ENCODE measurements at places on chromosomes 5 and 9.

DNA sequence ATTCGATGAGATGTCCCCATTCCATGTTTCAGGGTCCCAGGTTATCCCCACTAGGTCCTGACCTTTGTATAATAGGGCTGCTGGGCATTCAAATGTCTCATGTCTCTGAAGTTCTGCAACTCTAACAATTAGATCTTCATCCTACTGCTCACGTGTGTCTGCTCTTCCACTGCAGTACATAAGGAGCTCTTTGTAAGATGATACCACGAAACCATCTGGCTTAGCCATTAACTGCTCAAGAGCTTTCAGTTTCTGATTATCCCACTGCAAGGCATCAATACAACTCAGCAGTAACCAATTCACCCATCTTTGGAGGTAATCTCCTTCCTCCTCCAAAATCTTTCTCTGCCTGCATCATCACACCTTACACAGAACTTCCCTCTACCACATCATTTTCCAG lies 49.9 kb upstream of the PPP2CA start:
- no peak for DNase-seq

GRCh38 chr9:86751207-86751606 lies 196.1 kb downstream of the GAS1 start:
- DNase-seq: no peak

GRCh38 chr5:102106599-102106998 lies 189.5 kb downstream of the SLCO4C1 start:
- no peak for DNase-seq

- DNase-seq: no peak
Observed at GRCh38 chr9:97505845-97506244, 4.4 kb downstream of the TMOD1 start.

DNA sequence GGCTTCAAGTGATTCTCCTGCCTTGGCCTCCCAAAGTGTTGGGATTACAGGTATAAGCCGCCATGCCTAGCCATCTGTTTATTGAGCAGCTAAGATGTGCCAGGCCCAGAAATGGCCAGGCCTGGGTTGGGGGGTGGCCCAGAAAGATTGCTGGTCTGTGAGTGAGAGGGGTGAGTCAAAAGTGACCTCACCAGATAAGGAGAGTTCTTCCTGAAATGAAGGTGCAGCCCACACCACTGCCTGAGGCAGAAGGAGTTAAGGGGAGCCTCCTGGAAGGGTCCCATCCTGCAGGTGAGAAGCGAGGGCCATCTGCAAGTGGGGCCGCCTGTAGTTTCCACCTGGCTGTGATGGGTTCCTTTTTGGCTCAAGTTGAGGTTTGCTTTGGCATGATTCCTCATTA lies 96.9 kb upstream of the KLF4 start:
- no peak for DNase-seq

- DNase-seq: no peak
Observed at GRCh38 chr5:76576996-76577395, 46.2 kb downstream of the F2RL2 start.

GRCh38 chr9:97307500-97308163 lies at the start of gene CCDC180:
Gene CCDC180 (plus strand): TSS chr9:97307659. CDS start chr9:97308064, 405 bp downstream.
- DNase-seq: no peak

DNA sequence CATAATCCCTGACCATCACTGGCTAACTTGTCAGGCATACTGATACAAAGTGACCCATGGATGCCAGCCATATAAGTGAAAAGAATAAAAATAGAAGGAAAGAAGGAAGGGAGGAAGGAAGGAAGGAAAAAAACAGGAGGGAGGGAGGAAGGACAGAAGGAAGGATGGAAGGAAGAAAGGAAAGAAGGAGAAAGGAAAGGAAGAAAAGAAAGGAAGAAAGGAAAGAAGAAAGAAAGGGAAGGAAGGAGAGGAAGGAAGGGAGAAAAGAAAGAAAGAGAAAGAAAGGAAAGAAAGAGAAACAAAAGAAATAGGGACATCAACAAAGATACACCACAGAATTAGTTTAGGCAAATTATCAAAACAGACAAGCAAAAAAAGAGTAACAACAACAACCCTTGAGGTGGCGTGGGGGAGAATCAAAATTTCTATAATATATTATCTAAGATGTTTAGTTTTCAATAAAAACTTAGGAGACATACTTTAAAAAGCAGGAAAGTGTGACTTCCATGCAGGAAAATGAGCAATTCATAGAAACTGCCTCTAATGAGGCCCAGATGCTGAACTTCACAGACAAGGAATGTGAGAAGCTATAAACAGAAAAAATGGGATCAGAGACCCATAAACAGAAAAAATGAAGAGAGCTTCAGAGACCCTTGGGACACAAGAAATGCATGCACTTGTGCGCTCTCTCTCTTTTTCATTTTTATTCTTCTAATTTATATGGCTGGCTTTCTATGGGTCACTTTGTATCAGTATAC lies 96.1 kb upstream of the NFIL3 start:
- no peak for DNase-seq

DNA sequence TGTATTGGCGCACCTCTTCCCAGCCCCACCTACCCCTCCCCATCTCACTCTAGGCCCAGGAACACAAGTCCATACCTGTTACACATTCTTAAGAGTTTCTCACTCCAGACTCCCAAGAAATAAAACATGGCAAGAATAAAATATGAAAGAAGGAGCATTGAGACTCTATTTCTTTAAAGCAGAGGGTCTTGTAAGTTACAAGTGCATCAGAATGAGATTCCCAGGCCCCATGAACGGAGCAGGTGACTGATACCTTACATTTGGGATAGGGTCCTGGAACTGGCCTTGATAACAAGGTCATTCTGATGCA lies 5.7 kb downstream of the EGR1 start:
- DNase-seq: no peak

DNA sequence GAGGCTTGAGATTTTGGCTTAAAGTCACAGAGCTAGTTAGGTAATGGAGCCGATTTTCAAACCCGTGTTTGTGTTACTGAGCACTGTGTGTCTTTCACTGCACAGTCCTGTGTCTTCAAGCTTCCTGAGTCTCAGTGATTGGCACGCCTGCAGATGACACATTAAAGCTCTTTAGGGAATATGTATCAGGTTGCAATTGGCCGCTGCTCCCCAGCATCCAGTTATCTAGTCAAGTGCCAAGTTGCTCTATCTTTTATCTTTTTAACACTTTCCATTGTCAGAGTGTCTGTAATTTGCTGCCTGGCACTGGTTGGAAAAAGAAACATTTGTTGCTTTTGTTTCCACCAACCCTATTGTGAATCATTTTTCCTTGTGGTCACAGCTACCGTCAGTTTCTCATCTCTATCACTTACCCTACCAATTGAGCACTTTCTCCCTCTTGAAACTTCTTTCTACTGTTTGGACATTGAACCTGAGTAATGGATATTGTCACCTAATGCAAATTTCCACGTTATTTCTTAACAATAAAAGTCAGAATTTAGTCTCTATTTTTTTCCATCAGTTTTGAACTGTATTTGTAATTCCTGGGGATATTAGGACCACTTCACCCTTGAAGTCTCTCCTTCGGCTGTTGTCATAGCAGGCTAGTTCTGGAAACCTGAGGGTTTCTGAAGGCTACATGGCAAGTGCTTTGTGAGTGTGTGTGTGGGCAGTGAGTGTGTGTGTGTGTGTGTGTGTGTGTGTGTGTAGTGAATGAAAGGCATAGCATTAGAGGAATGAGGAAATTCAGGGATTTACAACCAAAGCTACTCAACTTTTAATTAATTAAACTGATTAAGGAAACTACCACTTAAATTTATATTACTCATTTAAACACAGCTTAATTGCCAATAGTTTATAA lies 274.3 kb downstream of the ISL1 start:
- DNase-seq: no peak

DNA sequence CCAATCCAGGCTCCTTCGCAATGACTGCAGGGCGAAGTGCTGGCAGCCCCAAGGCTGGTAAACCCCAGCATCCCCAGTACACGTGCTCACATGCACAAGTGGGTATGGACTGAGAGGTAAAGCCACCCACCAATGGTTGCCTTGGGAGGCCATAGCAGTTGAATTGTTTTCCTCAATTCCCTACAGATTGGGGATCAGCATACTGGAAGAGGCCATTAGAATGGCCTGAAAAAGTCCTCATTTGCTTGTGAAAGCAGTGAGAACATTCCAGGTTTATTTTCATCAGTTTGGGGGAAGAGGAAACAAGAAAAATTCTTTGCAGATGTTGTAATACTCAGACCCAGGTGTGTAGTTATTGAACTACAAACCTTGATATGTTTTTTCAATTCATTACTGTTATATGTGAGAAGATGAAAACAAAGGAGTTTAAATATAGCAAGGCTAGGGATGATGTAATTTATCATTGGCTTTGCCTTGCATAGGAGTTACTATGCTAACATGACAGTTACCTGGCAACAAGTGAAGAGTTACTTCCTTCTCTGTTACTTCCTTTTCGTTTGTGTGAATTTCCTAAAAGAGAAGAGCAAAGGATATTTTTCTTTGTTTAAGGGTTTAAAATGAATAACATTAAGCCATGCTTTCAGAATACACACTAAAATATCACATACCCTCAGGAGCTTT lies 36.4 kb downstream of the MTMR12 start:
- DNase-seq: no peak

DNA sequence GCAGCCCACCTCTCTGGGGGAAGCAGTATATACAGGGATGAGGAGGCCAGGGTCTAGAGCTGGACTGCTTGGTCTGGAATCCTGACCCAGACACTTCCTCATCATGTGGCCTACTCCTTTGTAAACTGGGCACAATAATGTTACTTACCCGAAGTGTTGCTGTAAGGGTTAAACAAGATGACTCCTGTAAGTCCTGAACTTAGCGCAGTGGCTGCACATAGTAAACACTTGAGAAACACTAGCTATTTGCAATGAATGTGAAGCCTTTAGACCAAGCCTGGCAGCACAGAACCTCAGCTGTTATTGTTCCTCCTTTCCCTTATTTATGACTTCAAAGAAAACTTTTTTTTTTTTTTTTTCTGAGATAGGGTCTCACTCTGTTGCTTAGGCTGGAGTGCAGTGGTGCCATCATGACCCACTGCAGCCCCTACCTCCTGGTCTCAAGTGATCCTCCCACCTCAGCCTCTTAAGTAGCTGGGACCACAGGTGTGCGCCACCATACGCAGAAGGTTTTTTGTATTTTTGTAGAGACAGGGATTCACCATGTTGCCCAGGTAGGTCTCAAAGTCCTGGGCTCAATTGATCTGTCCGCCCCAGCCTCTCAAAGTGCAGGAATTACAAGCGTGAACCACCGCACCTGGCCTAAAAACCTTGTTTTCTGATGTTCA lies 96.2 kb upstream of the IL6ST start:
- DNase-seq: no peak

DNA sequence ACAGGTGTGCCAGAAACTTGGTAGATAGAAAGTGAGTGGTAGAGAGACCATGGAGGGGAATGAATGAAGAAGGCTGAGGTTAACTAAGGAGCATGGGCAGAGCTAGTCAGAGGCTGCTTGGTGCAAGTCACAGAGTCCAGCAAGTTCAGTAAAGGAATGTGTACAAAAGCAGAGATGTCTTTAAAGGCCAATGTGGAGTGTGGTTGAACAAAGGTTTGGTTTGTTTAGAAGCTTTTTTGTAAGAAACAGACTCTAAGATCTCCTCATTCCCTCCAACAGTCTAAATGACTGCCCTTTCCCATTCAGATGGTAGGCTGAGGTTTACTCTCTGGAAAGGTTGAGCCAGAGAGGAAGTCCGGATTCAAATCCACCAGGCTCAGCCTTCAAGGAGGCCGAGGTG lies 84.2 kb downstream of the TNC start:
- DNase-seq: no peak

Measured in amygdala (tissue), 56 donors.